ENCODE measurements at places on chromosomes 16 and 17.

- DNase-seq = no peak
These were observed 74.6 kb upstream of the ZNF750 start for GRCh38 chr17:82914375-82914774.

DNA sequence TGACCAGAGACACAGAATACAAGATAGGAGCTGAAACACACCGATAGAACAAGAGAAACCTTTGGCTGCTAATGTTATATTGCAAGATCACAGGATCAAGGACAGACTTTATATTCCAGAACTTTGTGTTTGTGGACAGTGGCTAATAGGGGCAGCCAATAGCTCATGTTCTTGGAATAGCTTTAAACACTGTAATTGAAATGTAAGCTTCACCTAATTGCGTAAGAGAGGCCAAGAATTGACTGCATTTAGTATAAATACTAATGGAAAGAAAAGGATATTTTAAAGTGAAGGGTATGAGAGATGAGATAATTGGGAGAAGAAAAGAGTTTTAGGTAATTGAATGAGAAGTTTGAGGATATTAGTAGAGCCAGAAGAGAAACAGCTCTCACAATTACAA lies 758.8 kb downstream of the CDH11 start:
- no peak for DNase-seq

- no peak for DNase-seq
These were observed 433.6 kb downstream of the PMP22 start for GRCh38 chr17:14831491-14831890.

DNA sequence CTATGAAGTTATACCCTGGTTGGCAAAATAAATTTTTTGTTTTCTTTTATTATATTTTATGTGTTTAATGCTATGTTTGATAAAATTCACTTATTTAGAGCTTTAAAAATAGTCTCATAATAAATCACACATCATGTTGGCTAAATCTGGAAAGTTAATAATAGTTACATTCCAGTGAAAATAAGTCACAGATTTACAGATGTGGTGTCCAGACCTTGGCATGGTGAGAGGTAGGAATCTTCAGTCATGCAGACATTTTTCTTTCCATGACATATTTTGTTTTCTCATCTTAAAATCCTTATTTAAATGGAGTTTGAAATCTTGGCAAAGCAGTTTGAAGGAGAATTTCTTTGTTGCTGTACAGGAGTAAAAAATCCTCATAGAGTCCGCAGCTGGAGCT lies 48.1 kb upstream of the GOSR1 start:
- no peak for DNase-seq

DNA sequence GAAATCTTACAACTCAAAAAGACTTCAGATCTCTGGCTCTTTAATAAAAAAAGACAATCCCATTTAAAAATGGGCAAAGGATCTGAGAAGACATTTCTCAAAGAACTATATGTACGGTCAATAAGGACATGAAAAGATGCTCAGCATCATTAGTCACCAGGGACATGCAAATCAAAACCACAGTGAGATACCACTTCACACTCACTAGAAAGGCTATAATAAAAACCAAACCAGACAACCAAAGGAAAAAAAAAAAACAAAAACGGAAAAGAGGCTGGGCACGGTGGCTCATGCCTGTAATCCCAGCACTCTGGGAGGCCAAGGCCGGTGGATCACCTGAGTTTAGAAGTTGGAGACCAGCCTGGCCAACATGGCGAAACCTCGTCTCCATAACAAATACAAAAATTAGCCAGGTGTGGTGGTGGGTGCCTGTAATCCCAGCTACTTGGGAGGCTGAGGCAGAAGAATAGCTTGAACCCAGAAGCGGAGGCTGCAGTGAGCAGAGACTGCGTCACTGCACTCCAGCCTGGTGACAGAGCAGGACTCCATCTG lies 1.7 kb upstream of the NPIPB7 start:
- no peak for DNase-seq

- no peak for DNase-seq
These were observed 35.4 kb downstream of the WFDC1 start for GRCh38 chr16:84329843-84330684.

GRCh38 chr17:1179112-1179817 lies 516 bp downstream of the ABR start:
- no peak for DNase-seq

DNA sequence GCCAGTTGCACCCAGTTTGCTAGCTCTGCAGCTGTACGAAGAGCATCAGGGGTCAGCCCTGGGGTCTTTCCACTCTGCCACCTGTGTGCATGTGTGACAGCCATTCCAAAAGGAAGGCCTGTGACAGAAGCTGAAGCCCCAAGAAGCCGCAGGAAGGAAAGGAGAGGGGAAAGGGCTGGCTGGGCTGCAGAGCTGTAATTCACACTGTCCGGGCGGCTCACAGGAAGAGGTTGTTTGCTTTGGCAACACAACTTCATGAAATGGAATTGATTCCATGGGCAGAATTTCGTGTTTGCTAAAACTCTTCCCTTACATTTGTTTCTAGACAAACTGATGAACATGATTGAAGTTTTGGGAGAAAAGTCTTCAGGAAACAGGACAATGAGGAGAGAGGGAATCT lies 14.8 kb downstream of the TMEM204 start:
- DNase-seq = no peak

DNA sequence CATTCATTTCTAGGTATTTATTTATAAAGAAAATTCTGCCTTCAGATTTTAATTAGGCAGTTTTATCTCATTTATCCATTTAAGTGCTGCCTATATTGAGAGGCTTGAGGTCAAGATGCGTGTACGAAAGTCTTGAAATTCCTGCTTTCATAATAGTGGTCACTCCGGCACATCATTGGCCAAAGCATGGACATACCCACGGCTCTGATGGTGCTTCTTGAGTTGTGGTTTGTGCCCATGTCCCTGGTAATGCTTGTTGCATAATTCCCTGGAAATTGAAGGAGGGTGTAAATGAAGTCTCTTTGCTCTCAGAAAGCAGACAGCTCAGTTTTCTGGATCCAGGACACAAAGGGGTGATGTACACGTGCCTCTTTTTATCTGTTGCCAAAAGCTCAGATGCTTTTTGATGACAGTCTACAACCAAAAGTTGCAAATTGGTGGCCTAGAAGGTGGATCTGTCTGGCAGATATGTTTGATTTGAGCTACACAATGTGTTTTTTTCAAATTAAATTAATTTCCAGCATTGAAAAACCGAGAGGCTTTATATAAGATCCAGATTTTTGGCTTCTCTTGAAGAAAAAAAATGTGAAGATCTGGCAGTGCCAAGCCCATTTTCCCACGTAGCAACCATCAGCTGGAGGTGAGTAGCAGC lies 94.4 kb downstream of the SHISA9 start:
- no peak for DNase-seq

GRCh38 chr16:57178196-57178595 lies 7.6 kb downstream of the PSME3IP1 start:
- no peak for DNase-seq

- no peak for DNase-seq
These were observed 2.8 kb downstream of the ACE start for GRCh38 chr17:63479495-63480184.

DNA sequence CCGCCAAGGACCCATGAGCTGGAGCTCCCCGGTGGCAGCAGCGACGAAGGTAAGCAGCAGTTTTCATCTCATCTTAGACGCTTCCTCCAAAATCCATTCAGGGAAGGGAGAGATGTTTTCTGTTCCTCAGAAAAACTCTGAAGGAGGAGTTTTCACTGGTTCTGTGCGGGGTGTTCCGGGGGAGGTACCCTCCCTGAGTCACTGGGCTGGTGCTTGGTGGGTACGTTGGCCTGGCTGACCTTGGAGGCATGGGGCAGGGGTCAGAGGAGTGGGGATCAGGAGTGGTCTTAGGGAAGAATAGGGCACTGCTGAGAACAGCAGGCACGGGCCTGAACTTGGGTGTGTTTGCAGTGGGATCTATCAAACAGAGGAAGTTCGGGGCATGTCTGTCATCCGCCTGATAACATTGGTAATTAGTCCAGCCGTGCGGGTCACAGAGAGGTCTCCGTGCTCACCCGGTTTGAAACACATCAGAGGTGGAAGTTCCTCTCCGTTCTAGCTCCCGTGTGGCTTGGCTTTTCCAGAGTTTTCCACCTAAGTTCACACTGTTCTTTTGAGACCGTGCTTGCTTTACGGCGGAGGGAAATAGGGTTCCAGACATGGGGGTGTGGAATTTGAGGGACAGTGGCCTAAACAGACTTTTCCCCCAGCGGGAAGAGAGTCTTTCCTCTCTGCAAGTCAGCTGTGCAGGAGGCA lies 59.6 kb upstream of the CIBAR2 start:
- no peak for DNase-seq

DNA sequence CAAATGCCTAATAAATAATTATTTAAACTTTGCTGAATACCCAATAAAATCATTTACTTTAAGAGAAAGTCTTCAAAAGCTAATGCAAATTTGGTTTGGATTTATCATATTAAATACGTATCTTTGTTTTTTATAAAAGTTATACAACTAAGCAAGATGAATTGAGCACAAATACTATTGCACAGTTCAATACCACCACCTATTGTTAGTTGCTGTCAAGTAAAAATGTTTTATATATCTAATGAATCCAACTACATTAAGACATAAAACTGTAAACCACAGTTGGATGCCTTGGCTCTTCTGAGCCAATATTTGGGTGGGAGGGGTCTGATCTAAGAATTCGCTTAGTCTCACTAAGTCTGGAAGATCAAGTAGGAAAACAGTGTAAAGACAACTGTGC lies 7.7 kb downstream of the FBXL20 start:
- no peak for DNase-seq

- peak; percentile 73 for DNase-seq
These were observed 24.0 kb downstream of the PIK3R5 start for GRCh38 chr17:8941520-8941919.

DNA sequence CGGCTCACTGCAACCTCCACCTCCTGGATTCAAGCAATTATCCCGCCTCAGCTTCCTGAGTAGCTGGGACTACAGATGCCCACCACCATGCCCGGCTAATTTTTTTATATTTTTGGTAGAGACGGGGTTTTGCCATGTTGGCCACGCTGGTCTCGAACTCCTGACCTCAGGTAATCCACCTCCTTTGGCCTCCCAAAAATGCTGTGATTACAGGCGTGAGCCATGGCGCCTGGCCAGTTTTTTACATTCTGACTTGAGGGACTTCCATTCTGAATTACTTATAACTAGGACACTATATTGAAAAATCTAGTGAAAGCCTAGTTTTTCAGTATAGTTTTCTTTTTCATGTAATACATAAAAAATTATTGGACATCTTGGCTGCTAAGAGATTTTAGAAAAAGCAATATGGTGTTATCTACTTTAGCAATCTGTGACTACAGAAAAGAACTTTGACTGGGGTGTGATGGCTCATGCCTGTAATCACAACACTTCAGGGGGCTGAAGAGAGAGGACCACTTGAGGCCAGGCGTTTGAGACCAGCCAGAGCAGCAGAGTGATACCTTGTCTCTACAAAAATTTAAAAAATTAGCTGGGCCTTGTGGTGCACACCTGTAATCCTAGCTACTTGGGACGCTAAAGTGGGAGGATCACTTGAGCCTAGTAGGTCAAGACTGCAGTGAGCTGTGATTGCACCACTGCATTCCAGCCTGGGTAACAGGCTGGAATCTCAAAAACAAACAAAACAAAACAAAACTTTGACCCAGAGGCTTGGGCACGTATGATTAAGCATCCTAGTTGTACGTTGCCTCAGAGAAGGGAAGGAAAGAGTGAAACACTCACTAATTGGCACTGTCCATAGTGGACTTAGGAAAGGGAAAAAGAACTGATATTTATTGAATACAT lies 26.8 kb upstream of the GOSR1 start:
- no peak for DNase-seq

All from activated CD4-positive, alpha-beta T cell treated with anti-CD3 and anti-CD28 coated beads, Interleukin-2, amount 50 U/mL, for 48 hours (primary cell).